ENCODE measurements at places on chromosomes 7 and 10. TPM values are rescaled to one million over a fixed set of nuclear protein-coding genes. Genes with fewer than 3 reads are reported as not detected.

Gene AGR2
- not detected for total RNA-seq

Gene VWDE
- 0.07 TPM for total RNA-seq

Gene CRHR2
- not detected for total RNA-seq

Gene AS3MT
- 1.4 TPM for total RNA-seq

Gene LOXL4
- total RNA-seq, result 1.3 TPM

Gene MEST
- total RNA-seq, result 8.4 TPM

Gene C10orf62
- not detected for total RNA-seq

Gene DRGX
- not detected for total RNA-seq

Gene ELN
- total RNA-seq, result 0.20 TPM

Gene PILRA
- total RNA-seq, result not detected

Gene NKX1-2
- total RNA-seq, result not detected

Gene GPRIN2
- not detected for total RNA-seq

Gene JAKMIP3
- 0.07 TPM for total RNA-seq

Gene FBXO24
- total RNA-seq, result 0.74 TPM

Gene ZNF736
- total RNA-seq, result 5.5 TPM

Gene ACSL5
- 22.7 TPM for total RNA-seq

Gene ADCYAP1R1
- 0.46 TPM for total RNA-seq

Gene AKR1B15
- total RNA-seq, result not detected

Gene NUPR2
- total RNA-seq, result not detected

Gene FGFR2
- total RNA-seq, result 0.20 TPM

Gene HMX3
- not detected for total RNA-seq
